ENCODE measurements at places on chromosomes 4 and X. TPM values are rescaled to one million over a fixed set of nuclear protein-coding genes. Genes with fewer than 3 reads are reported as not detected.

The SRPX2 gene
- total RNA-seq, result not detected

The NKX6-1 gene
- not detected for total RNA-seq

The MAGEE1 gene
- total RNA-seq, result 5.9 TPM

The TSPYL2 gene
- 333 TPM for total RNA-seq

The GRIA2 gene
- not detected for total RNA-seq

The BMPR1B gene
- total RNA-seq, result 0.72 TPM

The ZNF185 gene
- 4.4 TPM for total RNA-seq

The SPATA18 gene
- total RNA-seq, result not detected

The MTNR1A gene
- total RNA-seq, result not detected

The RBM46 gene
- total RNA-seq, result not detected

- H3K4me3 ChIP-seq, result no peak overlapping the region
- peak overlapping the region; percentile 14 for H3K27ac ChIP-seq
- H3K27me3 ChIP-seq, result no peaks in the 10 kb centered on the region
- peaks cover 6% of the 10 kb centered on the region for H3K36me3 ChIP-seq
- H3K4me1 ChIP-seq, result no peaks in the 10 kb centered on the region
These were observed 27.5 kb downstream of the YY2 start for GRCh38 chrX:21883258-21883657.

GRCh38 chrX:79081895-79082512 is 62.5 kb upstream of the GPR174 start:
- DNase-seq, result peak; percentile 69
- peak overlapping the region; percentile 58 for H3K4me3 ChIP-seq
- H3K27ac ChIP-seq, result peak overlapping the region; percentile 57
- peaks cover 5% of the 10 kb centered on the region for H3K4me1 ChIP-seq
- H3K27me3 ChIP-seq, result no peaks in the 10 kb centered on the region
- H3K36me3 ChIP-seq, result no peaks in the 10 kb centered on the region

- no peak overlapping the region for H3K27ac ChIP-seq
- no peaks in the 10 kb centered on the region for H3K4me1 ChIP-seq
- peaks cover 92% of the 10 kb centered on the region for H3K36me3 ChIP-seq
- no peak overlapping the region for H3K4me3 ChIP-seq
- no peak for DNase-seq
These were observed 38.1 kb downstream of the SEC31A start for GRCh38 chr4:82852751-82853285.

DNA sequence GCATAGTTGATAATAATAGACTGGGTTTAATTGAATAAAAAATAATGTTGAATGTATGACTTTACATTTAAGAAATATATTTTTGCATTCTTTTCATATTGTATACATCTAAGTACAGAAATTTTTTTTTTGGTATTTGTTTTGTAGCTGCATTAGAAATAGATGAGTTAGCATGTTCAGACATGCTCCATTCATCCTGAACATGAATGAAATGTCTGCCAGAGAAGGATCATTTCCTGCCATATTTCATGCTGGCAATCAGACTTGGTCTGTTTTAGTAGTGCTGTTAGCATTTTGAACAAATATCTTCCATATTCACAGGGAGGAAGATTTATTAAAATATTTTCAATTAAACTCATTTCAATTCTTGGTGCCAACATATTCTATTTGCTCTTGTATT is 98.9 kb downstream of the FRMPD4 start:
- no peaks in the 10 kb centered on the region for H3K36me3 ChIP-seq
- H3K27me3 ChIP-seq, result no peaks in the 10 kb centered on the region
- no peak for DNase-seq
- H3K4me3 ChIP-seq, result no peak overlapping the region
- no peaks in the 10 kb centered on the region for H3K4me1 ChIP-seq

GRCh38 chr4:127747883-127748282 is 17.7 kb downstream of the SLC25A31 start:
- H3K4me1 ChIP-seq, result no peaks in the 10 kb centered on the region
- no peak overlapping the region for H3K27ac ChIP-seq
- DNase-seq, result no peak
- H3K27me3 ChIP-seq, result no peaks in the 10 kb centered on the region
- no peak overlapping the region for H3K4me3 ChIP-seq
- no peaks in the 10 kb centered on the region for H3K36me3 ChIP-seq

DNA sequence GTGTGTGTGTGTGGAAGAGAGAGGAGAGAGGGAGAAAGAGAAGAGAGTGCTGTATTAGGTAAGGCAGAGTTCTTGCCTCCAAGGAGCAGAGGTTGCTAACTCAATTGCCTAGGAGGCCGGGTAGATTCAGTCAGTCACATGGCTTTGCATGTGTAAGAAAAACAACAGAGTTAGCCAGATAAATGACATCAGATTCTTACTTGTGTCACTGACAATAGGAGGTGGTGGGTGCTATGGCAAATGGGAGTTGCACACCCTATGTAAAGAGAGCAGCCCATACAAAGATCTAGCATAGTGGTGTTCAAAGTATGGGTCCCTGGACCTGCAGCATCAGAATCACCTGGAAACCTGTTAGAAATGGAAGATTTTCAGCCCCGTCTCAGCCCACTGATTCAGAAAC is 14.4 kb upstream of the PGRMC2 start:
- no peak for DNase-seq
- no peak overlapping the region for H3K27ac ChIP-seq
- H3K27me3 ChIP-seq, result no peaks in the 10 kb centered on the region
- no peak overlapping the region for H3K4me3 ChIP-seq
- H3K4me1 ChIP-seq, result no peaks in the 10 kb centered on the region

- no peak overlapping the region for H3K4me3 ChIP-seq
- no peaks in the 10 kb centered on the region for H3K4me1 ChIP-seq
- no peaks in the 10 kb centered on the region for H3K36me3 ChIP-seq
These were observed 23.5 kb upstream of the SYNPO2 start for GRCh38 chr4:118865091-118865708.

- no peak overlapping the region for H3K27ac ChIP-seq
- H3K36me3 ChIP-seq, result no peaks in the 10 kb centered on the region
- H3K27me3 ChIP-seq, result no peaks in the 10 kb centered on the region
- H3K4me3 ChIP-seq, result no peak overlapping the region
- DNase-seq, result peak; percentile 48
These were observed 10.5 kb downstream of the PTTG2 start for GRCh38 chr4:37970702-37971101.

DNA sequence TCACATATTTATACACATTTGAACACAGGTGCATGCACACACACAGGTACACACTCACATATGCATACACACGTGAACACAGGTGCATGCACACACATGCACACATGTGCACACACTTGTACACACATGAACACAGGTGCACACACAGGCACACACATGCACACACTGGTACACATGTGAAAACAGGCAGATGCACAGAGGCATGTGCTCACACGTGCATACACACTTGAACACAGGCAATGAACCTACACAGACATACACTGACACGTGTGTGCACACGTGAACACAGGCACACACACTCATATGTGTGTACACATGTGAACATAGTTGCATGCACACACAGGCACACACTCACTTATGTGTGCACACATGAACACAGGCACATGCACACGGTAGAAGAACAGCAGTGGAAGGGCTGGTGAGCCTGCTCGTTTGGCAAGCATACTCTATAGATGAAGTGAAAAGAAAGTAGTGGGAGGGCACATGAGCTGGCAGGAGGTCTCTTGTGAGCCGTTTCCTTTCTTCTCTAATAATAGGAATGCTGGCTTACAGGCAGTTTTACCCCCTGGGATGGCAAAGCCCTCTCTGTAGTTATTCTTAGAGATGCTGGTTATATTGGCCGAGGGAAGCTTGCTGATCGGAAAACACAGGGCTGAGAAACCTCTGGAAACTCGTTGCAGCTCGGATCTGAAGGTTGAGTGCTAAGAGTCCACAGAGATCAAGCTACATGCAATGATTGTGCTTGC is 279.6 kb upstream of the CLNK start:
- H3K4me3 ChIP-seq, result no peak overlapping the region
- DNase-seq, result no peak
- no peak overlapping the region for H3K27ac ChIP-seq
- H3K27me3 ChIP-seq, result no peaks in the 10 kb centered on the region

GRCh38 chr4:136637071-136637777 is 895.1 kb downstream of the PCDH18 start:
- H3K27me3 ChIP-seq, result no peaks in the 10 kb centered on the region
- no peak overlapping the region for H3K27ac ChIP-seq
- no peaks in the 10 kb centered on the region for H3K4me1 ChIP-seq
- H3K4me3 ChIP-seq, result no peak overlapping the region
- DNase-seq, result no peak

- H3K4me1 ChIP-seq, result no peaks in the 10 kb centered on the region
- no peaks in the 10 kb centered on the region for H3K27me3 ChIP-seq
- no peak overlapping the region for H3K27ac ChIP-seq
- no peaks in the 10 kb centered on the region for H3K36me3 ChIP-seq
- H3K4me3 ChIP-seq, result no peak overlapping the region
- no peak for DNase-seq
These were observed 16.2 kb upstream of the ZCCHC12 start for GRCh38 chrX:118807151-118808017.

DNA sequence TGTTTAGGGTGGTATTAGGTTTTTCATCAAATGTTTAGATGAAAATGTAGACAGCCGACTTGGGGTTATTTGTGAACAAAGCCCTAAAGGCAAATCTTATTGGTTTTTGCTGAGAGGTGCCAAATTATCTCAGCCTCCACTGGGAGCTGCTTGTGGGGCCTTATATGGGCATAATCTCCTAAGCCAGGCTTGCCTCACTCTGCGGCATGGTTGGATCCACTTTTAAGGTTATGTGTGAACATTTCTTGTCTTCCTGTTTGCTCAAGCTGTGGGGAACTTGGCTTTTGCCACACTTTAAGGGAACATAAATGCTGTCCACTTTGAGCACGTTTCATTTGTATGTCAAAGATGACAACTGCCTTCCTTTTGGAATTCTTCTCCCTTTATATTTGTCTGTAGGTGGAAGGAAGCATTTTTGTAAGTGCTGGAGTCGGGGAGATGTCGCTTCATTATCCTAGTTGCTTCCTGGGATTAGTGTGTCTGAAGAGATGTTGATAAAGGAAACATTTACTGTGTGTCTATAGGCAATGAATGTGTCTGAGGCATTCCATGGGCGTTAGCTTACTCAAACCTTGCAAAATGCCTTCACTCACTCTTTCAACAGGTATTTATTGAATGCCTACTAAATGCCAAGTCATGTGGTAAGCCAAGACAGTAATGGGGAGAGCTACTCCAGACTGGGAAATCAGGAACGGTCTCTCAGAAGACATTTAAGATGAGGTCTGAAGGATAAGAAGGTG is 78.3 kb downstream of the SLC9A6 start:
- no peaks in the 10 kb centered on the region for H3K36me3 ChIP-seq
- H3K4me1 ChIP-seq, result peaks cover 6% of the 10 kb centered on the region
- H3K27ac ChIP-seq, result no peak overlapping the region
- no peak overlapping the region for H3K4me3 ChIP-seq

- no peaks in the 10 kb centered on the region for H3K36me3 ChIP-seq
- no peak overlapping the region for H3K4me3 ChIP-seq
- H3K4me1 ChIP-seq, result peaks cover 33% of the 10 kb centered on the region
- H3K27ac ChIP-seq, result no peak overlapping the region
- DNase-seq, result no peak
These were observed 5.1 kb upstream of the WDR1 start for GRCh38 chr4:10121568-10122208.

DNA sequence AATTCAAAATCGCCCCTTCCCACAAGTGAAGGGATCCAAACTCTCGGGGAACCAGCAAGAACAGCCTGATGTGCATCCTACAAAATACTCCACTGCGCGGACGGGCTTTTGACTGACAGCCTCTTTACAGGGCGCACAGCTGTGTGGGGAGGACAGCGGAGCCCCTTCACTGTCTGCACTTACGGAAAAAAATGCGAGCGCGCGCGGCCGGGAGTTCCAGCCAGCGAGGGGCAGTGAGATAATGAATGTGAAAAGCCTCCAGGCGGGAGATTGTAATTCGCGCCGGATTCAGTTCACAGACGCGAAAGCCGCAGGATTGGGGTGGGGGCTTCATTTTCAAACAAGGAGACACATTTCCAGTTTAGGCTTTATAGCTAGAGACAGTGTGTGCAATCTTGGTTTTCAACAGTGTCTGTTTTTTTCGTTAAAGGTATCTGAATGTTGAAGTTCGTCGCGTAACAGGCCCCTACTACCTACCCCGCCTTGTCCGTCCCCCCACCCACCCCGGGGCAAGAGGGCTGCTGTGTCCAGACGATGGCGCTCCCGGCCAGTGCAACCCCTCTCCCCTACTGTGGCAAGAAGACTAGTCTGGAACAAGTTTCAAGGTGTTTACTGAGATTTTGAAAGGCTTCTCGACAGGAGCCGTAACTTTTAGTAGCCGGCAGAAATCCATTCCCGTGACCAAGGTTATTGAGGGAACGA is 1.7 kb upstream of the GPR50 start:
- peaks cover under 1% of the 10 kb centered on the region for H3K27me3 ChIP-seq
- H3K27ac ChIP-seq, result no peak overlapping the region
- no peak for DNase-seq
- H3K4me1 ChIP-seq, result no peaks in the 10 kb centered on the region

- no peak overlapping the region for H3K27ac ChIP-seq
- no peak for DNase-seq
- H3K27me3 ChIP-seq, result no peaks in the 10 kb centered on the region
- no peaks in the 10 kb centered on the region for H3K4me1 ChIP-seq
- no peaks in the 10 kb centered on the region for H3K36me3 ChIP-seq
- no peak overlapping the region for H3K4me3 ChIP-seq
These were observed 193.0 kb upstream of the LCORL start for GRCh38 chr4:18214411-18215055.

GRCh38 chrX:53900623-53901022 is 143.7 kb downstream of the PHF8 start:
- DNase-seq, result no peak
- no peak overlapping the region for H3K27ac ChIP-seq
- H3K27me3 ChIP-seq, result no peaks in the 10 kb centered on the region
- no peaks in the 10 kb centered on the region for H3K36me3 ChIP-seq

- H3K36me3 ChIP-seq, result no peaks in the 10 kb centered on the region
- H3K4me1 ChIP-seq, result no peaks in the 10 kb centered on the region
- no peak overlapping the region for H3K27ac ChIP-seq
- H3K27me3 ChIP-seq, result no peaks in the 10 kb centered on the region
These were observed 185.5 kb upstream of the ANXA10 start for GRCh38 chr4:167906851-167907250.

- H3K4me1 ChIP-seq, result no peaks in the 10 kb centered on the region
- DNase-seq, result no peak
- H3K36me3 ChIP-seq, result no peaks in the 10 kb centered on the region
- no peak overlapping the region for H3K27ac ChIP-seq
These were observed 636.6 kb downstream of the FAT4 start for GRCh38 chr4:125951261-125951887.

DNA sequence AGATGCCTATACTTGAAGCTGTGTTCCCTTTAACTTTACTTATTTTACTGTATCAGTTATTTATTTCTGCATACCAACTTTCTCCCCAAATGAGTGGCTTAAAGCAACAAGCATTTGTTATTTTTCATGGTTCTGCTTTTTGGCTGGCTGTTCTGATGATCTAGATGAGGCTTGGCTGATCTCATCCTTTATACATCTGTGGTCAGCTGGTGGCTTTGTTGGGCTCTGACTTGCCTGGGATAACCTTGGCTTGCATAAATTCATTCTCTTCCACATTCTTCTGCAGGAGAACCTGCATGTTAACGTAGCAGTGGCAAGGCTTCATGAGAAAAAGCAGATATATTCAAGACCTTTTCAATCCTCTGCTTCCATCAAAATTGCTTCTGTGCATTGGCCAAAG is 1317.6 kb downstream of the ADGRL3 start:
- no peaks in the 10 kb centered on the region for H3K27me3 ChIP-seq
- H3K27ac ChIP-seq, result no peak overlapping the region
- H3K4me1 ChIP-seq, result no peaks in the 10 kb centered on the region
- no peak overlapping the region for H3K4me3 ChIP-seq
- DNase-seq, result no peak
- no peaks in the 10 kb centered on the region for H3K36me3 ChIP-seq

GRCh38 chrX:117680286-117680685 is 436.3 kb downstream of the KLHL13 start:
- H3K4me1 ChIP-seq, result no peaks in the 10 kb centered on the region
- H3K4me3 ChIP-seq, result no peak overlapping the region
- no peak for DNase-seq
- no peaks in the 10 kb centered on the region for H3K27me3 ChIP-seq
- no peak overlapping the region for H3K27ac ChIP-seq
- no peaks in the 10 kb centered on the region for H3K36me3 ChIP-seq

All from CD4-positive, CD25-positive, alpha-beta regulatory T cell (primary cell).